ENCODE measurements at places on chromosomes 13 and 19. TPM values are rescaled to one million over a fixed set of nuclear protein-coding genes. Genes with fewer than 3 reads are reported as not detected.

- no peaks in the 10 kb centered on the region for H3K4me1 ChIP-seq
- no peak for DNase-seq
These were observed 321.1 kb upstream of the EDNRB start for GRCh38 chr13:78239714-78240113.

Gene LINGO3
- total RNA-seq: 0.15 TPM

- no peaks in the 10 kb centered on the region for H3K27me3 ChIP-seq
- H3K4me1 ChIP-seq: no peaks in the 10 kb centered on the region
- DNase-seq: no peak
These were observed 29.5 kb downstream of the SLC25A30 start for GRCh38 chr13:45388664-45389063.

- H3K27ac ChIP-seq: peak overlapping the region; percentile 99
- H3K4me1 ChIP-seq: peaks cover 54% of the 10 kb centered on the region
- DNase-seq: no peak
- H3K36me3 ChIP-seq: peaks cover 35% of the 10 kb centered on the region
- peak overlapping the region; percentile 36 for H3K4me3 ChIP-seq
These were observed 39.5 kb upstream of the TEX29 start for GRCh38 chr13:111280681-111281585.

Gene KHSRP
- total RNA-seq: 187 TPM

DNA sequence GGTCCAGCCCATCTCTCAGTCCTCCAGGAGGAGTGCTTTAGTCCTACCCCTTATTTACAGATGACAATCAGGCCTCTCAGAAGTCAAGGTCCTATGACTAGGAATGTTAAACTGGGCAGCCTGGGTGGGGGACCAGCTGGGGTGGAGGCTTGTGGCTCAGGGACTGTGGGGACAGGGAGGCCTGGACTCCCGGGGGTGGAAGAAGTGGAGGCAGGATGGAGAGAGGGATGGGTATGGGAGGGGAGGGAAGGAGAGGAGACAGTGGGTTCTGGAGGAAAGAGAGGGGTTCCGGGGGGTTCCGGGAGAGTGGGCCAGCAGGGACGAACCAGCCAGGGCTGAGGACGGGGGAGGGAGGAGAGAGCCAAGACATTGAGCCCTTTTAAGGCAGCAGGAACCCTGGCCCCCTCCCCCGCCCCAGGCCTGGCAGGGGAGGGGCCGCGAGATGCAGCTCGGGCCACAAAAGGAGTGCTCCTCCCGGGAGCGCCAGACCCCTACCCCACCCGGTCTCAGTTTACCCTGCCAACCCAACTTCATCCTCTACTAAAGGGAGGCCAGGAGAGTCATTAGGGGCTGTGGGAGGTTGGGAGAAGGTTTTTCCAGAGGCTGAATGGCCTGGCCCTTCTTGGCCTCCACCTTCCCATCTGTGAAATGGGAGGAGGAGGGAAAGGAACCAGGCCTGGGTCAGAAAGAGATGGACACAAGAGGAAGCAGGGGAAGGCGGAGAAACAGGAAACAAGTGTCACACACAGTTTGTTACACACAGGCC lies 1.7 kb downstream of the DMPK start:
- no peak for DNase-seq
- H3K4me3 ChIP-seq: peak overlapping the region; percentile 88
- H3K27ac ChIP-seq: peak overlapping the region; percentile 79
- H3K4me1 ChIP-seq: peaks cover 47% of the 10 kb centered on the region
- H3K36me3 ChIP-seq: peaks cover 23% of the 10 kb centered on the region

Gene GPR4
- total RNA-seq: not detected

Gene TNNI3
- total RNA-seq: not detected

GRCh38 chr13:99740251-99740979 lies 231.2 kb downstream of the ZIC5 start:
- no peak overlapping the region for H3K27ac ChIP-seq
- no peak overlapping the region for H3K4me3 ChIP-seq
- H3K4me1 ChIP-seq: peaks cover 25% of the 10 kb centered on the region
- H3K27me3 ChIP-seq: peaks cover 3% of the 10 kb centered on the region

GRCh38 chr13:107124129-107124718 lies 556.3 kb upstream of the ARGLU1 start:
- H3K27ac ChIP-seq: no peak overlapping the region
- H3K36me3 ChIP-seq: peaks cover 3% of the 10 kb centered on the region
- DNase-seq: no peak
- peaks cover 9% of the 10 kb centered on the region for H3K27me3 ChIP-seq

DNA sequence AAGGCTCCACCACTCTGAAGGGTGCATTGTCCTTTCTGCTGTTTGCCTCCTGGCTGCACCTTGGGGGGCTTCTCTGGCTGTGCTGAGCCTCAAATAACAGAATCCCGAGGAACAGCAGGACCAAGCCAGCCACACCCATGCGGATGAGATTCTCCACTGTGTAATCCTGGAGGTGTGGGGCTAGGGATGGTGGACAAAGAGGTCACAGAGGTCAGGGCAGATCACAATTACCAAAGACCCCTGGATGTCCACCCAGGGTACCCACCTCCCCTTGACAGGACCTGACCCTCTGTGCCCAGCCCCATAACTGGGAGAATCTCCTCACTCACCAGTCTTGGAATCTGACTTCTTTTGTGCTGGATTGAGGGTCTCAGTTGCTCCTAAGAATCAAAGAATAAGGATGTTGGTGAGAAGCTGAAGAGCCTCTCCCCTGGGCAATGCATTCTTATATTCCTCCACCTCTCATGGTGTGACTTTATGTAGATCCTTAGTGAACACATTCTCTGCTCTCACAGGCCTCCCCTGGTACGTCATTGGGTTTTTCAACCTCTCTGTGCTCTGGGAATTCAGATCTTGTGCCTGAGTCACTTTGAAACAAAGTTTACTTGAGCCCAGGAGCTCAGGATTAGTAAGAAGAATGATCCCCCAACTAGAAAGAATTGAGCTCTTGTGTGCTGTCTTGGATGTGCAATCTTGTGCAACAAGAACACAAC lies 5.2 kb downstream of the LILRA4 start:
- H3K4me3 ChIP-seq: no peak overlapping the region
- no peaks in the 10 kb centered on the region for H3K36me3 ChIP-seq
- H3K4me1 ChIP-seq: no peaks in the 10 kb centered on the region
- DNase-seq: no peak

Gene DUS3L
- total RNA-seq: 14.8 TPM

DNA sequence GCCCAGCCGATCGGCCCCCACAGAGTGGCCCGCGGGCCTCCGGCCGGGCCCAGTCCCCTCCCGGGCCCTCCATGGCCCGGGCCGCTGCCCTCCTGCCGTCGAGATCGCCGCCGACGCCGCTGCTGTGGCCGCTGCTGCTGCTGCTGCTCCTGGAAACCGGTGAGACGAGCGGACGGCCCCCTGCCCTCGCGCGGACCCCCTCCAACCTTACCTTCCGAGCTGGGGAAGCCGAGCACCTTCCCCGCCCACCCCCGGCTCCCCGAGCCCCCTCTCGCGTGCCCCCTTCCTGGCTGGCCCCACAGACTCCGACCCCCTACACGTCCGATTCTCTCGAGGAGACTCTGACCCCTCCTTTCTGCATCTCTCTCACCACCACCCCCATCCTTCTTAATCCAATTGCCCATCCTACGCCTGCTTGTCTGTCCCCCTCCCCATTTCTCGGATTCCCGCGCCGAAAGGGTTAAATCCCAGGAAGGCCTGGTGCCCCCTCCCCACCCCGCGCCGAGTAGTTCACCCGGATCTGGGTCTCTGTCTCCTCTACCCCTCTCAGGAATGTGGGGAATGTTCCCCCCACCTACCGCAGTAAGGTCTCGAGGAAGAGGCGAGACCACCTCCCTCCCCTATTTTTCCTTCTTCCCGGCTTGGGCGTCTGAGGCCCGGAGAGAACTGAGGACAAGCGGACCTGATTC lies 502 bp downstream of the NECTIN2 start:
- H3K36me3 ChIP-seq: no peaks in the 10 kb centered on the region
- H3K27ac ChIP-seq: peak overlapping the region; percentile 99
- H3K4me1 ChIP-seq: peaks cover 33% of the 10 kb centered on the region
- no peak for DNase-seq

DNA sequence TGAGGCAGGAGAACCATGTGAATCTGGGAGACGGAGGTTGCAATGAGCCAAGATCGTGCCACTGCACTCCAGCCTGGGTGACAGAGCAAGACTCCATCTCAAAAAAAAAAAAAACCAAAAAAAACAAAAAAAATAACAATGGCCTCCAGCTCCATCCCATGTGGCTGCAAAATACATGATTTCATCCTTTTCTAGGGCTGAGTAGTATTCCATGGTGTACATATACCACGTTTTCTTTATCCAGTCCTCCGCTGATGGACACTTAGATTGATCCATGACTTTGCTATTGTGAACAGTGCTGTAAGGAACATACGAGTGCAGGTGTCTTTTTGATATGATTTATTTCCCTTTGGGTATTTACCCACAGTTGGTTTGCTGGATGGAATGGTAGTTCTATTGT lies 20.9 kb upstream of the LSM14A start:
- no peak overlapping the region for H3K4me3 ChIP-seq
- no peaks in the 10 kb centered on the region for H3K4me1 ChIP-seq
- DNase-seq: no peak
- H3K27ac ChIP-seq: no peak overlapping the region

GRCh38 chr19:42466521-42467182 lies 23.9 kb upstream of the CXCL17 start:
- H3K27ac ChIP-seq: no peak overlapping the region
- H3K27me3 ChIP-seq: no peaks in the 10 kb centered on the region
- H3K4me3 ChIP-seq: no peak overlapping the region
- DNase-seq: no peak
- peaks cover 25% of the 10 kb centered on the region for H3K4me1 ChIP-seq
- H3K36me3 ChIP-seq: no peaks in the 10 kb centered on the region

DNA sequence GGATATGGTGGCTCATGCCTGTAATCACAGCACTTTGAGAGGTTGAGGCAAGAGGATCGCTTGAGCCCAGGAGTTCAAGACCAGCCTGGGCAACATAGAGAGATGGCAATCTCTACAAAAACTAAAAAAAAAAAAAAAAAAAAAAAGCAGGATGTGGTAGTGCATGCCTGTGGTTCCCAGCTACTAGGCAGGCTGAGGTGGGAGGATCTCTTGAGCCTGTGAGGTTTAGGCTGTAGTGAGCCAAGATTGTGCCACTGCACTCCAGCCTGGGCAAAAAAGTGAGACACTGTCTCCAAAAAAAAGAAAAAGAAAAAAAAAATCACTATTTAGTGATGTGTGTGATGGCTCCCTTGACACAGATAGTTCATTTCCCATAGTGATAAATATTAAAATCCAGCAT lies 365.0 kb upstream of the NBEA start:
- H3K27ac ChIP-seq: no peak overlapping the region
- H3K27me3 ChIP-seq: peaks cover 2% of the 10 kb centered on the region
- no peak overlapping the region for H3K4me3 ChIP-seq
- H3K36me3 ChIP-seq: no peaks in the 10 kb centered on the region
- H3K4me1 ChIP-seq: peaks cover 4% of the 10 kb centered on the region

- no peaks in the 10 kb centered on the region for H3K27me3 ChIP-seq
- H3K4me1 ChIP-seq: peaks cover 10% of the 10 kb centered on the region
- no peak overlapping the region for H3K27ac ChIP-seq
These were observed 364.3 kb downstream of the KCNRG start for GRCh38 chr13:50379584-50379983.

GRCh38 chr13:30148171-30148754 lies 159.1 kb downstream of the KATNAL1 start:
- peak; percentile 61 for DNase-seq
- no peak overlapping the region for H3K27ac ChIP-seq
- H3K4me3 ChIP-seq: no peak overlapping the region
- peaks cover 17% of the 10 kb centered on the region for H3K27me3 ChIP-seq
- H3K36me3 ChIP-seq: no peaks in the 10 kb centered on the region
- peaks cover 7% of the 10 kb centered on the region for H3K4me1 ChIP-seq

- no peak overlapping the region for H3K4me3 ChIP-seq
- peaks cover 45% of the 10 kb centered on the region for H3K27me3 ChIP-seq
- no peak overlapping the region for H3K27ac ChIP-seq
- DNase-seq: no peak
- H3K36me3 ChIP-seq: no peaks in the 10 kb centered on the region
These were observed 30.0 kb upstream of the ZNRF4 start for GRCh38 chr19:5425260-5425659.

Gene INSR
- total RNA-seq: 30.9 TPM

Gene ZNF611
- 16.3 TPM for total RNA-seq

DNA sequence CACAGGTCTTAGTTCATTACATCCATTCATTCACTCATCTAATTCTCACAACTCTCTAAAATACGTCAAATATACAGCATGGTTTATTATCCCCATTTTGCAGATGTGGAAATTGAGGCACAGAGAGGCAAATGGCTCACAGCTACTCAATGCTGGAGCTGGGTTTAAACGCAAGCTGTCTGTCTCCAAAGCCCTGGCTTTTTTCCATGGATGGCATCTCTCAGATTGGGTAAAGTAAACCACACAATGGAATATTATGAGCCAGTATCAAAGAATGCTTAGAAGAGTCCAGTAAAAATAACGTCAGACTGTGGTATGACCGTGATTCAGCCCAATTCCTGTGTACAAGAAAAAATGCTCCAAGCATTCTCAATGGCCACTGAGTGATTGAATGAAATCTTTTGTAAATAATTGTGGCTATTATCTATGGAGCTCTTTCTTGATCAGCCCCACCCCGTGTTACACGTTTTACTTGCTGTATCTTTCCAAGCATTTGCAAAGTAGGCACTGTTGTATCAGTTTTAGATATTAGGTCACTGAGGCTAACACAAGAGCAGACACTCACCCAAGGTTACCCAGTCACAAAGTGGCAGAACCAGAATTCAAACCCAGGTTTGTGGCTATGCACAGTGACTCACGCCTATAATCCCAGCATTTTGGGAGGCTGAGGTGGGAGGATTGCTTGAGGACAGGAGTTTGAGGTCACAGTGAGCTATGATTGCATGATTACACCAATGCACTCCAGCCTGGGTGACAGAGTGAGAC lies 5.5 kb upstream of the ACP7 start:
- peak overlapping the region; percentile 71 for H3K27ac ChIP-seq
- DNase-seq: no peak
- H3K27me3 ChIP-seq: peaks cover 25% of the 10 kb centered on the region

DNA sequence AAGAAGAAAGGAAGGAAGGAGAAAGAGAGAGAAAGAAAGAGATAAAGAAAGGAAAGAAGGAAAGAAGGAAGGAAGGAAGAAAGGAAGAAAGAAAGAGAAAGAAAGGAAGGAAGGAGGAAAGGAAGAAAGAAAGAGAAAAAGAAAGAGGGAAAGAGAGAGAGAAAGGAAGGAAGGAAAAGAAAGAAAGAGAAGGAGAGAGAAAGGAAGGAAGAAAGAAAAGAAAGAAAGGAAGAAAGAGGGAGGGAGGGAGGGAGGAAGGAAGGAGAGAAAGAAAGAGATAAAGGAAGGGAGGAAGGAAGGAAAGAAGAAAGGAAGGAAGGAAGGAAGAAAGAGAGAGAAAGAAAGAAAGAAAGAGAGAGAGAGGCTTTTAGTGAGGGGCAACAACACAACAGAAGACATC lies 135.1 kb upstream of the VSTM2B start:
- no peak overlapping the region for H3K27ac ChIP-seq
- no peak overlapping the region for H3K4me3 ChIP-seq
- H3K36me3 ChIP-seq: no peaks in the 10 kb centered on the region
- DNase-seq: no peak
- no peaks in the 10 kb centered on the region for H3K27me3 ChIP-seq

Gene GJB6
- total RNA-seq: not detected

GRCh38 chr13:30486230-30487074 lies 20.7 kb upstream of the HMGB1 start:
- H3K36me3 ChIP-seq: peaks cover 1% of the 10 kb centered on the region
- H3K27ac ChIP-seq: no peak overlapping the region
- DNase-seq: no peak
- H3K27me3 ChIP-seq: no peaks in the 10 kb centered on the region
- H3K4me3 ChIP-seq: no peak overlapping the region

- H3K36me3 ChIP-seq: peaks cover 18% of the 10 kb centered on the region
- H3K27me3 ChIP-seq: no peaks in the 10 kb centered on the region
- peaks cover 43% of the 10 kb centered on the region for H3K4me1 ChIP-seq
- DNase-seq: no peak
- H3K4me3 ChIP-seq: no peak overlapping the region
- peak overlapping the region; percentile 45 for H3K27ac ChIP-seq
These were observed 2.6 kb downstream of the KCNRG start for GRCh38 chr13:50017819-50018218.

Gene SPACA4
- total RNA-seq: not detected

Data from chondrocyte (in vitro differentiated cells).